RWPE2 (cell line): ENCODE measurements at places on chromosomes 5 and 9.

DNA sequence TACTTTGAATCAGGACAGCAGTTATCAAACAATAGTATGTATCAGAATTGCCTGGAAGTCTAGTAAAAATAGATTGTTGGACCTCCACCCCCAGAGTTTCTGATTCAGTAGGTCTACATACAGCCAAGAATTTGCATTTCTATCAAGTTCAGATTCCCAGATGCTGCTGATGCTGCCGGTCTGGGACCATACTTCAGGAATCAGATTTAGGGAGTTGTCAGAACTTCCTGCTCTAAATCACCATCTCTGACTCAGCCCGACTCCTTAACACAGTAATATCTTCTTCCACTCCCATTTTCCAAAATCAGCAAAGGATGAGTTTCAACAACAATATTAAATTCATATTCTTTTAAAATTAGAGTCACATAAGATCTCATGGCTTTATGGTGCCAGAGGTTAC is 227.2 kb upstream of the TMEM161B start:
- no peak overlapping the region for H3K27ac ChIP-seq
- DNase-seq, result no peak
- peaks cover 18% of the 10 kb centered on the region for H3K27me3 ChIP-seq
- no peak overlapping the region for H3K4me3 ChIP-seq
- H3K4me1 ChIP-seq, result no peaks in the 10 kb centered on the region
- H3K36me3 ChIP-seq, result no peaks in the 10 kb centered on the region

- peak overlapping the region; percentile 55 for H3K27ac ChIP-seq
- peak overlapping the region; percentile 68 for H3K4me3 ChIP-seq
- H3K4me1 ChIP-seq, result peaks cover 9% of the 10 kb centered on the region
- DNase-seq, result no peak
- H3K36me3 ChIP-seq, result no peaks in the 10 kb centered on the region
- H3K27me3 ChIP-seq, result no peaks in the 10 kb centered on the region
Observed at GRCh38 chr9:4793459-4794395, 983 bp downstream of the RCL1 start.

GRCh38 chr9:16154521-16155078 is 601.8 kb downstream of the CCDC171 start:
- no peaks in the 10 kb centered on the region for H3K27me3 ChIP-seq
- no peak overlapping the region for H3K27ac ChIP-seq
- H3K36me3 ChIP-seq, result no peaks in the 10 kb centered on the region

- H3K4me3 ChIP-seq, result no peak overlapping the region
- no peaks in the 10 kb centered on the region for H3K36me3 ChIP-seq
- peaks cover 3% of the 10 kb centered on the region for H3K4me1 ChIP-seq
- DNase-seq, result no peak
- no peak overlapping the region for H3K27ac ChIP-seq
Observed at GRCh38 chr9:119963798-119964372, 594.6 kb upstream of the BRINP1 start.
